Ascending aorta (tissue), 2 donors: ENCODE measurements at places on chromosomes 1 and 21. TPM values are rescaled to one million over a fixed set of nuclear protein-coding genes. Genes with fewer than 3 reads are reported as not detected.

DNA sequence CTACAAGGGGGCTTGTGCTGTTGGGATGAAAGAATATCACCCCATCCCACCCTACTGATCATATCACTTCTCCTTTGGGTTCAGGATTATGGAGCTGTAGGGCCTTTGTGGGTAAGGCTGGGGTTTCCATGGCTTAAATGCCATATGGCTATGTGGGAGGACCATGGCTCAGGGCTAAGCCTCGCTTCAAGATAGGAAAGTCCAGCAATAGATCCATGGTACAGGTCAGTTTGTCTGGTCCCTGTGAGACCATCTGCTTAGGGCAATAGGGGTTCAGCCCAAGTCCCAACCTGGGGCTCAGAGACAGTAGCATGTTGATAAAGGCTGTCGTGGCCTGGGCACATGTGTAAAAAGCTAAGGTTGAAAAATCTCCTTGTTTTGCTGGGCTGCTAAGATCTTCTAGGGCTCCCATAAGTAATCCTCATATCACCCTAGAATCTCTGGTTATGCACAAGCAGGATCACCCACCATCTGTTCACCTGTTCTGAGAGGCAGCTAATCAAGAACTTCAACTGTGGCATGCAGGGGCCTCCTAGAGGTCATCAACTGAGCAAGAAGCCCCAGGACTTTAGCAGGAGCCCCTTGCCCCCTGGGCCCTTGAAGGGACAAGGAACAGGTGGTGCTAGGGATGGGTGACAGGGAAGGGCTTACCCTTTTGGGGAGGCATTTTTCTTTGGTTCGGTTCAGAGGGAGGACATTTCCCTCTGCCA is 66.5 kb downstream of the UBE2T start:
- no peak for DNase-seq
- H3K4me1 ChIP-seq, result peaks cover 9% of the 10 kb centered on the region
- H3K4me3 ChIP-seq, result no peak overlapping the region
- H3K36me3 ChIP-seq, result peaks cover 6% of the 10 kb centered on the region
- H3K27ac ChIP-seq, result no peak overlapping the region

- H3K27me3 ChIP-seq, result no peaks in the 10 kb centered on the region
- H3K27ac ChIP-seq, result no peak overlapping the region
- DNase-seq, result no peak
- no peak overlapping the region for H3K4me3 ChIP-seq
- H3K36me3 ChIP-seq, result no peaks in the 10 kb centered on the region
- no peaks in the 10 kb centered on the region for H3K4me1 ChIP-seq
Observed at GRCh38 chr1:165075725-165076370, 280.7 kb downstream of the LMX1A start.

DNA sequence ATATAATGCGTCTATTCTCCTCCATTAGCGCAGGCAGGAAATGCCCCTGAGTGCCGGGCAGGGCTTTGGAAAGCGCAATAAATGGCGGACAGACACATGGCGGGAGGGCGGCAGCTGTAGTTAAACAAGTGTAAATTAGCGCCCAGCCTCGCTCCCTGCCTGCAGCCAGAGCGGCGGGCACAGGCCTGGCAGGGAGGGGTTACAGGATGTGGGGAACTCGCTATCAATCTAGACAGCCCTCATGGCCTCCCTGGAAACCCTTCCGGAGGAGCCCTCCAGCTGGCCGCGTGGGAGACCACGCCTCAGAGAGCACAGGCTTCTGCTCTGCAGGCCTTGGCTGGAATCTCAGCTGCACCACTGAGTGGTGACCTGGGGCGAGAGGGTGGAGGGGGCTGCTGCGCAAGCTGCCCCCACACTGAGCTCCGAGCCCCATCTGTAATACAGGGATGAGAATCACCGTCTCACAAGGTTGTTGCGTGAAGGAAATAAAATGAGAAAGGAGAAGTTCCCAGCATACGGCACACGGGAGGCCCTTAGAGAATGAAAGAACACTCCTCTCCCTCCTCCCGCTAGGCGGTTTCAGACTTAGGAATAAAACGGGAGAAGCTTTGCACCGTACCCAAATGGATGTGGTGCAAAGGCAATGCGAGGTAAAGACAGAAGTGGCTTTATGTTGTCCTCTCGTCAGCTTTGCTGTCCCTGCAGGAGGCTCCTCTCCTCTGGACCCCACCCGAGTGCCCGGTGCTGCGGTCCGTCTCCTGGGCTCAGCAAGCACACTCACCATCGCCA is 167.2 kb upstream of the POU3F1 start:
- H3K4me3 ChIP-seq, result no peak overlapping the region
- DNase-seq, result no peak
- no peaks in the 10 kb centered on the region for H3K27me3 ChIP-seq
- no peak overlapping the region for H3K27ac ChIP-seq

DNA sequence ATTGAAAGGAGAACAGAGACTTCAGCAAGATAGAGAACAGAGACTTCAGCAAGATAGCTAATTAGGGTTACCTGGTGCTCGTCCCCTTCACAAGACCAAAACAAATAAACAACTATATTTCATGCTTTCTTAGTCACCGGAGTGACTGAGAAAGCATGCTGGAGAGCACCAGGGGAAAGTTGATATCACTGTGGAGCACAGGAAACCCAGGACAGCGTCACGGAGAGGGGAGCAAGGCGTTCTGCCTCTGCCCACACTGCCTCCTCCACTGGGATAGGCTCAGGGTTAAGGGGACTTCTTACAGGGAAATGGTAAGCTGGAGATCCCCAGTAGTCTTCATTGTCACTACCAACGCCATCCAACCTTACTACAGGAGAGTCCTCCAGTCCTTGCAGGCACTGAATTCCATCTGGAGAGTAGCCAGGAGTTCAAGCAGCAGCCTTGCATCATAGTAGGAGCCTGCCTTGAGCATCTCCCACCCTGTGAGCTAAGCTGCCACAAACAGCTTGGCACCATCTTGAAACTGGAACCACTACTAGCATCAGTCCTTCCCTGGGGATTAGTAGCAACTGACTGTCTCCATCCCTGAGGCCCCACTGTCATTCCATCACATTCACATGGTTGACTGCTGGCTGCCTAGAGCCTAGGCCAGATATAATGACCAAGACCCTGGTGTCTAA is 239.4 kb downstream of the PLPP3 start:
- H3K27me3 ChIP-seq, result no peaks in the 10 kb centered on the region
- DNase-seq, result no peak
- H3K27ac ChIP-seq, result no peak overlapping the region
- H3K4me3 ChIP-seq, result no peak overlapping the region

- H3K27me3 ChIP-seq, result no peaks in the 10 kb centered on the region
- no peak overlapping the region for H3K4me3 ChIP-seq
- H3K4me1 ChIP-seq, result no peaks in the 10 kb centered on the region
- no peak overlapping the region for H3K27ac ChIP-seq
- H3K36me3 ChIP-seq, result no peaks in the 10 kb centered on the region
Observed at GRCh38 chr1:89706700-89707012, 73.7 kb downstream of the LRRC8C start.

DNA sequence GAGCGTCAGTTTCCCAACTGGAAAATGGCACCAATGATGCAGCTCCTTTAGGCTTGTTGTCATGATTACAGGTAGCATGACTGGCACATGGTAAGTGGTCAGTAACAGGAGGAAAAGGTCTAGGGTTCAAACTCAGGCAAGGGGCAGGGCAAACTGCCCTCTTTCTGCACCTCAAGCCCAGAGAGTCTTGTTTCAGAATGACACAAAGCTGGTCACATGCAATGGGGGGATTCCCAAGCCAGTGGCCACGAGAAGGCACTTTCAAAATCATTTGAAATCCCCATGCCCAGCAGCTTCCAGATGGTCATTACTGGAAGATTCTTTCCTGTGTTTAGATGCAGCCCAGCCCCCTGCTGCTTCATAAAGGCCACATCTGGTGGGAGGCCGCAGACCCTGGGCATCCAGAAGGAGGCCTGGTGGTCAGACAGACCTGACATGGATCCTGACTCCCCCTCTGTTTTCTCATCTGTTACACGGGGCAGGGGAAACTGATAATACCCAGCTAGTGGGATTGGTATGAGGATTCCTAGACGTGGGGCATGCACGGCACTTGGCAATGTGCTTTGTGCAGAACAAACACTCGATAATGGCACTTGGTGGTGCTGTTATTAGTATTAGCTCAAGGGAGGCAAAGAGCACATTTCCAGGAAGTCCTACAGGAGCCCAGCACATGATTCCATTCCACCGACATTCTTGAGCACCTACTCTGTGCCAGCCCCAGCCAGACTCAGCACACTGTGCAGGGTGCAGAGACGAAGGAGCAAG is 6.9 kb upstream of the PLA2G2D start:
- no peak overlapping the region for H3K4me3 ChIP-seq
- DNase-seq, result no peak
- H3K36me3 ChIP-seq, result no peaks in the 10 kb centered on the region
- H3K27ac ChIP-seq, result no peak overlapping the region
- H3K4me1 ChIP-seq, result no peaks in the 10 kb centered on the region

DNA sequence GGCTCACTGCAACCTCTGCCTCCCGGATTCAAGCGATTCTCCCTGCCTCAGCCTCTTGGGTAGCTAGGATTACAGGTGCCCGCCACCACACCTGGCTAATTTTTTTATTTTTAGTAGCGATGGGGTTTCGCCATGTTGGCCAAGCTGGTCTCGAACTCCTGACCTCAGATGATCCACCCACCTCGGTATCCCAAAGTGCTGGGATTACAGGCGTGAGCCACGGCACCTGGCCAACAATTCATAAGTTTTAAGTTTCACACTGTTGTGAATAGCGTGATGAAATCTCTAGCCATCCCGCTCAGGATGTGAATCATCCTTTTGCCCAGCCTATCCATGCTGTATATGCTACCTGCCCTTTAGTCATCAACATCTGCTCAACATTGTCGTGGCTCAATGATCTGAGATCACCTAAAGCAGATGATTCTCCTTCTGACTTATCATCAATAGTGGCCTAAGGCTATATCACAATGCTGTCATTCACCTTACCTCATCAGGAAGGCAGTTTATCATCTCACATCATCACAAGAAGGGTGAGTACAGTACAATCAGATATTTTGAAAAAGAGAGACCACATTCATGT is 2.6 kb downstream of the PFDN2 start:
- no peak for DNase-seq
- H3K36me3 ChIP-seq, result peaks cover 1% of the 10 kb centered on the region
- H3K4me3 ChIP-seq, result no peak overlapping the region
- no peaks in the 10 kb centered on the region for H3K27me3 ChIP-seq
- peaks cover 10% of the 10 kb centered on the region for H3K4me1 ChIP-seq

DNA sequence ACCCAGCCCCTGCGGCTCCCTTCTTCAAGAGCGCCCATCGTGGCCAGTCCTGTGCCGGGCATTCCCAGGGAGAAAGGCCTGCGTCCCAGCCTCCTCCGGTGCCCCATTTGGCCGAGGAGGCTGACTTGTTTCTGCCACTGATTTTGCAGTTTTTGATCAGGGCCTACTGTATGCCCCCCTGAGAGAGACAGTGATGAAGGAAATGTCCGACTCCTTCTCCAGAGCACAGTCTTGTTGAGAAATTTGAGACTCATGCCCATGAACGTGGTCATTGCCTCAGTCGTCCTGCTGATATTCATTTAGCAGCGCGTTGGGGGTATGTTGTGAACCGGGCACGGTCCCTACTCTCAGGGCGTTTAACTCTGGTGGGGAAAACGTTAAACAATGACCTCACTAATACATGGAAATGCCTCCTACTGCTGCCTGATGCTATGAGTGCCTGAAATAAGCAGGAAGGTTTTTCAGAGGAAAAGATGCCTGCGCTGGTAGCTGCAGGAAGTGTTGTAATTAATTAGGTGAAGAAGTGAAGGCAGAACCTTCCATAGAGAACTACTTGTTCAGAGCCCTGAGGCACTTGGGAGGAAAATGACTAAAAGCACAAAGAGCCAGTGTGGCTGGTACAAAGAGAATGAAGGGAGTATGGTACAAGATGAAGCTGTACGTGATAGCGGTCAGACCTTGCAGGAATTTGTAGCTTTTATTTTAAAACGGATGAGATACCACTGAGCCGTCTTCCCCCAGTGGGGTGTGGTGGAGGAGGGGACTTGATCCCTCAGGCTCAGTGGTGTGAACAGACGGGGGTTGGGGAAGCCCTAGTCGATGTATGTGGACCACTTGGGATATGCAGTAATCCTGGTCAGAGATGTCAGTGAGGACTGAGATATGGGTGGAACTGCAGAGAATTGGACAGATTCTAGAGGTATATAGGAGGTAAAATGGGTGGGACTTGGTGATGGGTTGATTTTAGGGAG is 730 bp downstream of the ZCCHC17 start:
- H3K27ac ChIP-seq, result peak overlapping the region; percentile 90
- no peaks in the 10 kb centered on the region for H3K27me3 ChIP-seq
- peak overlapping the region; percentile 84 for H3K4me3 ChIP-seq
- peaks cover 7% of the 10 kb centered on the region for H3K36me3 ChIP-seq
- no peak for DNase-seq

The PHC2 gene
- 222 TPM for total RNA-seq

DNA sequence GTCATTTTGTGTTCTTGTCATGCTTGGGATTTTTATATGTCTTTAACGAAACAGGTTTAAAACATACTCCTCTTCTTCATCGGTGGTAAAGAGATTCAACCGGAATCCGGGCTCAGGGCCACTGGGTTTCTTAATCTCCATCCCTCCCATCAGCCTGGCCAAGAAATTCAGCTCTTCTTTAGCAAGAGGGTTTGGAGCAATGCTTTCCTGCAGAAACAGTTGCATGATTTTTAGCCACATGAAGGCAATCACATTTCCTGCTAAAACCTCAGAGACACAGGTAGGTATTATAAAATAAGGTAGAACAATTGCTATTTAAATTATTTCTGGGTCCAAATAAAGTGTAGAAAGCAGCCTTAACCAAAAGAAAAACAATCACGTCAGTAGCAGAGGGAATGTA is 22.7 kb upstream of the LSM10 start:
- no peak for DNase-seq
- H3K27me3 ChIP-seq, result no peaks in the 10 kb centered on the region
- no peaks in the 10 kb centered on the region for H3K4me1 ChIP-seq
- peaks cover 11% of the 10 kb centered on the region for H3K36me3 ChIP-seq

- H3K27ac ChIP-seq, result no peak overlapping the region
- H3K4me1 ChIP-seq, result no peaks in the 10 kb centered on the region
- H3K36me3 ChIP-seq, result no peaks in the 10 kb centered on the region
- no peak for DNase-seq
- H3K27me3 ChIP-seq, result no peaks in the 10 kb centered on the region
Observed at GRCh38 chr1:175629318-175629694, 114.1 kb downstream of the TNR start.

The LCE1F gene
- total RNA-seq, result not detected

- no peaks in the 10 kb centered on the region for H3K4me1 ChIP-seq
- H3K36me3 ChIP-seq, result no peaks in the 10 kb centered on the region
- DNase-seq, result no peak
- no peak overlapping the region for H3K27ac ChIP-seq
- H3K4me3 ChIP-seq, result no peak overlapping the region
Observed at GRCh38 chr1:222325506-222325905, 222.4 kb downstream of the HHIPL2 start.

The GFI1 gene
- not detected for total RNA-seq

The SPRR3 gene
- 0.53 TPM for total RNA-seq

- no peak overlapping the region for H3K27ac ChIP-seq
- H3K4me1 ChIP-seq, result no peaks in the 10 kb centered on the region
- no peaks in the 10 kb centered on the region for H3K27me3 ChIP-seq
- H3K36me3 ChIP-seq, result peaks cover 27% of the 10 kb centered on the region
Observed at GRCh38 chr1:207362962-207363860, 41.7 kb downstream of the CD55 start.

The NPR1 gene
- total RNA-seq, result 187 TPM
